ENCODE measurements at places on chromosomes 12 and 14.

- no peak for DNase-seq
These were observed 7.0 kb downstream of the SYT1 start for GRCh38 chr12:78871566-78871965.

- DNase-seq = no peak
These were observed 5.4 kb downstream of the TTC7B start for GRCh38 chr14:90810806-90811205.

DNA sequence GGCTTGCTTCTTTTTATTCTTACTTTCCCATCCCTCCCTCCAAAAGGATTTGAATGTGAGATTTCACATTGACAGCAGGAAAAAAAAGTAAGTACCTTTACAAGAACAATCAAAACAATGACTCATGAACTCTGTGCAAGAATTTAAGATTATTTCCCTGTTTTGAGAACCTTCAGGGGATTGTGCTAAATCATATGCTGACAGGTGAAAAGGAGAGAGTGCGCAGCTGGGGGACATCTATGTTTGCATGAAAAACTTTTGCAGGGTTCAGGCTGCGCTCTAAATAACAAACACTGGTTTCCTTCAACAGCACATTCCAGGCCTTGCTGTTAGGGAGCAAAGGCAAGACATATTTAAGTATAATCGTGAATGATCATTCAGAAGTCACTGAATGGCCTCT lies 27.3 kb downstream of the RERG start:
- no peak for DNase-seq

DNA sequence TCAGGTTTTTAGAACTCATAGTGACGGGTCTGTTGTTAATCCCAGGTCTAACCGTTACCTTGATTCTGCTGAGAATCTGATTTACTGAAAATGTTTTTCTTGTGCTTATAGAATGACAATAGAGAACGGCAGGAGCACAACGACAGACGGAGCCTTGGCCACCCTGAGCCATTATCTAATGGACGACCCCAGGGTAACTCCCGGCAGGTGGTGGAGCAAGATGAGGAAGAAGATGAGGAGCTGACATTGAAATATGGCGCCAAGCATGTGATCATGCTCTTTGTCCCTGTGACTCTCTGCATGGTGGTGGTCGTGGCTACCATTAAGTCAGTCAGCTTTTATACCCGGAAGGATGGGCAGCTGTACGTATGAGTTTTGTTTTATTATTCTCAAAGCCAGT lies 34.4 kb downstream of the PSEN1 start:
- no peak for DNase-seq

- no peak for DNase-seq
These were observed 70.8 kb downstream of the KCNA5 start for GRCh38 chr12:5114436-5114835.

- DNase-seq = no peak
These were observed 11.2 kb upstream of the HOXC13 start for GRCh38 chr12:53927220-53928029.

DNA sequence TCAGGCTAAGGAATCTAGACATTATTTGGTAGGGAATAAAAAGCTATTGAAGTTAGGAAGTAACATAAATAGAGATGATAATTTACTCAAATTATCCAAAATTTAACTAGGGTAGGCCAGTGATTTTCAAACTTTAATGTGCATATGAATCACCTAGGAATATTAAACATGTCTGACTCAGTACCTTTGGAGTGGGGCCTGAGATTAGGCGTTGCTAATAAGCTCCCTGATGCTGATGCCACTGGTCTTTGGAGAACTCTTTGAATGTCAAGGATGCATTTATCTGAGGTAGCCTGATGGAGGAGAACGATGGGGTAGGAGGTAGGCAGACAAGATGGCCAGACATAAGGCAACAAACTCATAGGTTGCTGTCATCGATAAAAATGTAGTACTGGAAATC lies 33.2 kb downstream of the EFCAB11 start:
- no peak for DNase-seq

DNA sequence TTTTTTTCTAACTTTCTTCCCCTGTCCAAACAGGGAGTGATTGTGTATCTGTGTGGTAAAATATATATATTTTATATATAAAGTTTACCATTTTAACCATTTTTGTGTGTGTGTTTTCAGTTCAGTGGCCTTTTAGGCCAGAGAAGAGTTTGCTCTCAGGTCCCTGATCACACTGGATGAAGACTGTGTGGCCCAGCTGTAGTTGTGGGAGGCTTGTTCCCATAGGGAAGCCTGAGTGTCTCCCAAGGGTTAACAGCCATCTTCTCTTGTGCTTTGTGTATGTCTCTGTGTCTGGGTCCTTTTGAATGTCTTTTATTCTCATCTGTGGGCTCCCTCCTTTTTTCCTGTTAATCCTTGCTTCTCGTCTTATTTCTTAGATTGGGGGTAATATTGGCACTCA lies 23.4 kb downstream of the CGRRF1 start:
- no peak for DNase-seq

GRCh38 chr12:132313182-132313581 lies 16.2 kb downstream of the GALNT9 start:
- DNase-seq = no peak

DNA sequence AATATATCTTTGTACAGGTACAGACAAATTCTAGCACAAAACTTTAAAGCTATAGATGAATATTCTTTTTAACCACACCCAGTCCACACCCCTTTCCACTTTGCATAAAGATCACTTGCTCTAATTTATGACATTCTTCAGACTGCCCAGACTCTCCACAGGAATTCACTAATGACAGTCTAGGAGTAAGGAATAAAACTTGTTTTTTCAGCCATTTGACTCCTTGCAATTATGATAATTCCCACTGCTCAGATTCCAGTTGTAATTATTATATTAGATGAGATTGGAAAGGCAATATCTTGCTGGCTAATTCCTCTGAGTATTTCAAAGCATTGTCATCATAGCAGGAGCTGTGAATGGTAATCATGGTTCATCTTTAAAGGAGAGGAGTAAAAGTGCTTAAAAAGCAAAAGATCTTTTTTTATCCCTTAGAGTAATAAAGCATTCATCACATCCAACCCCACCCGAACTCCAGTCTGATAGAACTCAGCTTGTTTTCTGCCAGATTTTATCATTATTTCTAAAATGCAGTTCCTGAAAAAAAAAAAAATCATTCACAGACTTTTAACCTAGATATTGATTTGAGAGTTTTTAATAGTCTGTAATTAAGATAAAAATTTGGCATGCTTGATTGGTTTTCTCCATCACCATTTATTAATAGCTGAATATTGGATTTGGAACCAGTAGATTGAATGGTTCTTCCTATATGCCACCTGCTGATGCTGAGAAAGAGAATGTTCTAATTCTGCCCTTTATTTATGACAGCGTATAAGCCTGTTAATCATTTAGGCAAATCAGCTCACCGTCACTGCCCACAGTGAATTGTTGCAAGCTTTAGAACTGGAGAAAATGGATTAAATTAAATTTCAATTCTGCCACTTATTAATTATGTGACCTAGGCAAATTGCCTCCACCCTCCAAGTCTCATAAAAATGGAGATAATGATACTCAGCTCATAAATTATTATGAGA lies 93.9 kb upstream of the RASSF8 start:
- no peak for DNase-seq

- no peak for DNase-seq
These were observed 490 bp downstream of the RILPL1 start for GRCh38 chr12:123532808-123533649.

DNA sequence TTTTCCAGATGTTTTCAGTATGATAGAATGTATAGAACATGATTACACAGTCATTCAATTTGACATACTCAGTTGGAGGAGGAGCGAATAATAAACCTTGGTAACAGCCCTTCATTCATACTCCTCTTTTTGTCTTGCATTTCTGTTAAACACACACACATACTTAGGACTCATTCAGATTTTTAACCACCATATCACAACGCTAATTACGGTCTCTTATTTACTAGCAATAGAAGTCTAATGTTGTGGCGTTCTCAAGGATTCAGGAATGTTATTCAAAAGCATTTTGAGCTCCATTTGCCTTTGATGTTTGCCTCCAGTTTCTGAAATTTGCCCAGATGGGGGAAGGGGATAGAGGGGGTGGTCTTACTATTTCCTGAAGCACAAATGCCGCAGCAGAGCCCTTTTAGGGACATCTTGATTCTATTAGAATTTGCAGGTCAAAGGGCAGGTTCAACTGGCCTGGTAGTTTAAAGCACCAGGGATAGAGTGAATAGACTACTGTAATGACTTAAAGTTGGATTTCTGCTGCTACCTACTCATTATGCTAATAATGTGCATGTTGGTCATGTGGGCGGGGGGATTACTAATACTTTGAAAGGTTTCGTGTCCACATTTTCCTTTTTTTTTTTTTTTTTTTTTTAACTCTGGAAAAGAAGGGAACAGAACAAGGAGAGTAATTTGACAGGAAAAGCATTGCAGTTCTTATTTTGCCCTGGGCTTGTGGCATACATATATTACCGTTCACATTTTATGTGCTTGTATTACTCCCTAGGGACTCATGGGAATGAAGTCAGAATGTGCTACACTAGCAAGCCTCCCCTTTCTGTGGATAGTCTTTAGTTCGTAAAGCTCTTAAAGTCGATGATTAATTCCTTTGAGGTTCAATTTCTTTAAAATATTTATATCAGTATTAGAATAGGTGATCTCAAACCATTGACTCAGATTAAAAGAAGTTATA lies 226.8 kb downstream of the FBXL14 start:
- no peak for DNase-seq

- no peak for DNase-seq
These were observed 64.5 kb downstream of the PTCSC3 start for GRCh38 chr14:36111822-36112583.

- DNase-seq = no peak
These were observed 143.7 kb downstream of the SMOC1 start for GRCh38 chr14:70022771-70023445.

- DNase-seq = no peak
These were observed 551 bp downstream of the RAP1B start for GRCh38 chr12:68611094-68611805.

DNA sequence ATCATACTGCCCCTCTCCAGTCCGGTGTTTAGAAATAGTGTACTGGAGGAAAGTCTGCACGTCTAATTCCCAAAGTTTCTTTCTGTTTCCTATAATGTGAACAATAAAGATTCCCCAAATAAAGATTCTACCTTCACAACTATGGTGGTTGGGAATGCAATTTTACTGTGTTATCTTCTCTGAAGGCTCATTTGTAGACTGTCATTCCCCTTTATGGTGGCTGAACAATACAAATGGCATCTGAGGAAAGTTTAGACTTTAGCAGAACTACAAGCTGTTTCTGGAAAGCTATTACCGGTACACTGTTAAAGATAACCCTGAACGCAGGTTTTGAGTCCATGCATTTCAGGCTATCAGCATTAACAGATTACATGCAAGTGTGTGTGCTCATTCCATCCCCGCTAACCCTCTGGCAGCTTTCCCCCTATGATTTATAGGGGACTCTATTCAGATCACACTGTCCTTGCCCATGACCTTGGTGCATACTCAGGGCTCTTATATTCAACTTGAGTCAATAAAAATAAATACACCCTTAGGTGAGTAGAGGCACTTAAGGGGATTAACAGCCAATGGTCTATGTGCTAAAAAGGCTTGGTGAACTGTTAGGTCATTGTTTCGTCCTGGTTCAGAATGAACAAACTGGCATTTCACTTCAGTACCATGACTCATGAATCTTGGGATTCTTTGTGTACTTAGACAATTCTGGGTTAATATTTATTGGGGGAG lies 60.7 kb upstream of the PYGL start:
- no peak for DNase-seq

GRCh38 chr14:68672609-68673285 lies 120.1 kb downstream of the ZFP36L1 start:
- no peak for DNase-seq

GRCh38 chr12:26204612-26205289 lies 9.4 kb downstream of the SSPN start:
- DNase-seq = no peak

- DNase-seq = no peak
These were observed 4.5 kb upstream of the KRT4 start for GRCh38 chr12:52818388-52818787.

GRCh38 chr14:94961386-94962165 lies 191.7 kb upstream of the GSC start:
- DNase-seq = no peak

DNA sequence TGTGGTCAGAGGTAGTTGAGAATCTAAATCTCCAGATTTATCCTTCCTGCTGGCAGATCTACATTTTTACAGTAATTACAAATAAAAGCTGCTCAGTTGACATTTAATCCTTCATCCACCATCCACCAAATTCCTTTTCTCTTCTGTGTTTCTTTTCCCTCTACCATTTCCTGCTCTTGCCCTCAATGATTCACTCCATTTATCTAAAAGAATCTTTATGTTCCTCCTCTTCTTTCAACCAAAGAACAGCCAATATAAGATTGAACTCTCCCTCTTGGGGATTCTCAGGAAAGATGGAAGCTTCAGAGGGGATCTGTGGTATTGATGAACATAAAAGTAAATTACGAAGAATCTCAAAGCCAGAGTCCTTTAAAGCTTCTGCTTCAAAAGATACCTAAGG lies 4.4 kb downstream of the MAP4K5 start:
- DNase-seq = no peak

DNA sequence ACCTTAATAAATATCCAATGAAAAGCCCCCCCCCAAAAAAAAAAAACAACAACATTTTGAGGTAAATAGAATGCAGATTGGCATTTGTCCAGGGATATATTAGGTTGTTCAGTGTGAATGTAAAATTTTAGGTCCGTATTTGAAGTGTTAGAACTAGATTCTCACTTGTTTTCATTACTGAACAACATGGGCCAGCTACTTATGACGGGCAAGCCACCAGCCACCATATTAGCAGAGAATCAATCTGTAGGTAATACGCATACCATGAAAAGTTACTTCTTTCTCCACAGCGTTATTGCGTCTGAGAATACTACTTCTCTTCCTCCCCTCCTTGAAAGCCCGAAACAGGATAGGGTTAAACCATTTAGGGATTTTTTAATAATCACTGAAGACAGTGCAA lies 5.4 kb downstream of the FLRT2 start:
- no peak for DNase-seq

DNA sequence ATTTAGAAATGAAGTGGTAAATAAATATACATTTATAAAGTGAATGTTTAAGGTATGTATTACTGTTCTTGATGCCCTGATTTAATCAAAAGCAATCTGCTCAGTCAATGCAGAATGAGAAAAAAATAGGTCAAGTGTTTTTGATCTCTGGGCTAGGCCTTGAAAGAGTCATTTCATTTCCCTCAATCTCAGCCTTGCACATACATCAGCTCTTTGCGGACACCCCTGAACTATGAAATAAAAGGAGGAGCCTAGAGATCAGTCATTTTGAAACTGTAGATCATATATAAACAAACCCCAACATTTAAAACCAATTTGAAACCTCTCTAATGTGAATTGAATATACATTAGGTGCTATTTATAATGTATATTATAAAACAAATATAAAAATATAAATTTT lies 42.5 kb downstream of the ATG2B start:
- no peak for DNase-seq

- no peak for DNase-seq
These were observed 3.7 kb downstream of the ABHD12B start for GRCh38 chr14:50875359-50876070.

DNA sequence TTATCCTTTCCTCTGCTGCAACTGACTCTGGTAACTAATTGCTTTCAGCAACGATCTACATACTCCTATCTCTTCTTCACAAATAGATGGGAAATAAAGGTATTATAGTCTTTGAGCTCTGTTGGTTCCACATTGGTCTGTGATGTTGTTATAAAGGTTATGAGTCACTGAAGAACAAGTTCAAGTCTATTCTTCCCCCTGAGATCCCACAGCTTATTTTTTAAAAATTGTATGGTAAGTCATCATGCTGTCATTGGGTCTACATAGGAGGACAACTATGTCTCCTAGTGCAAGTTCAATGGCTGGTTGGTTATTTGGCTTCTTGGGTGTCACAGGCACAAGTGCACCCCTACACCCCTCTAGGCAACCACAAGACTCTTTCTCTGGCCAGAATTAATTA lies 49.6 kb upstream of the PTCSC3 start:
- no peak for DNase-seq
